ENCODE measurements at places on chromosomes 6 and 20.

DNA sequence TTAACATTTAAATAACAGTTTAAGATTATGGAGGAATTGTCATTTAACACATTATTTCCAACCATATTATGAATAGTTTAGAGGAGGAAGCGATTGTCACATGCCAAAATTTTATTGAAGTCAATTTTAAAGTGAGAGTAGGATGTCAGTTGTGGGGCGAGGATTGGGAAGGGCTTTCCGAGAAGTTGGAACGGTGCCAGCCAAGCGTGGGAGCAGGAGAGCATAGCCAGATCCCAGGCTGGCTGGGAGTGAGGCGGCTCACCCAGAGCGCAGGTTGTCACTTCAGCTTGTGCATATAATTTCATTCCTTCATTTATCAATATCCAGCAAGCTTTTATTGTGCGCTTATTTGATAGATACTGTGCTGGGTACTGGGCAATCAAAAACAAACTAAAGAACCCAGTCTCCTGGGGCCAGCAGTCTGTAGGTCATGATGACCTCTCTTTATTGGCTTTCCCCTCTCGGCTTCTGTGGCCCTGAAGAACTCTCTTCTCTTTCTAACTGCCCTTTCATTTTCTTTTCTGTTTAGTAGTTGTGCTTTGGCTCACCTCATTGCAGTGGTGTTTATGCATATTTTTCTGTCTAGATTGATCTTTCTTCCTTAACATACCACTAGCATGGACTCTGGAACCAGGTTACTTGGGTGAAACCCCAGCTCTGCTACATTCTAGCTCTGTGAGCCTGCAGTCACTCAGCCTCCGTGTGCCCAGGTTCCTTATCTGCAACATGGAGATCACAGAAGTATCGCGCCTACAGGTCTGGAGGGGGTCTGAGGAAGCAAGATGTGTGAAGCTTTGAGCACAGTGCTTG is 6.4 kb downstream of the CEP43 start:
- no peak for DNase-seq

GRCh38 chr6:117947234-117947633 is 40.2 kb downstream of the SLC35F1 start:
- DNase-seq: no peak

DNA sequence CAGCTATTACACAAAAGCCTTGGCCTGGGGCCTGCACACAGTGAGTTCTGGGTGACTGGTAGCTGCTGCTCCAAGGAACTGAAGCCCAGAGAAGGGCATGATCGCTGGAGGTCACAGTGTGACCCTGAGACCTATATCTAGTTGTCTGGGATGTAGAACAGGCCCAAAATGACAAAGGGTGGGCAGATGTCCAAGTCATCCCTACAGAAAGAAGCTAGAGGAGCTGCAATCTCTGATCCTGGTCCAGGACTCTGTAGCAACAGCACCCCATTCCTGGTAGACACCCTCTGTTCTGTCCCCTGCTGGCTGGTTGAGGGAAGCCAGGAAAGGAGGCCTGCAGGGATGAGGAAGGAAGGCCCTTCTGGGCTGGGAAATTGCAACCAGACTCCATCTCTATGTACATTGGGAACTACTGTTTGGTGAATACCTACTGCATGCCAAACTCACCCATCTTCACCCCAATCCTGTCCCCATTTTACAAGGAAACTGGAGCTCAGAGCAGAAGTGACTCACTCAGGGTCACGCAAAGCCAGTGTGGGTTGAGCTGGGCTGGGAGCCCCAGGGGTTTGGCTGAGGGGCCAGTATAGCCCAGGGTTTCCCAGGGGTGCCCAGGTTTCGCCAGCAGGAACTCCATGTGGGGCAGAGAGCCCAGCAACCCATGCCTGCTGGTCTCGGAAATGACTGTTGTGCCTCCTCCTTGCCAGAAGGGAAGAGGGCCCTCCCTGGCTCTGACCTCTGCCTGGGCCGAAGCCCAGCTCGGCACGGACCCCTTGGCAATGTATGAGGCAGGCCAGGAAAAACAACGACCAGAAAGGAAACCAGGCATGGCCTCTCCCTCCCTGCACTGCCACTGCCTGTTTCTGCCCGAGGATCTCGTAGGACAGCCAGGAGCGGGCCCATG is 44.9 kb upstream of the TLDC2 start:
- DNase-seq: no peak

DNA sequence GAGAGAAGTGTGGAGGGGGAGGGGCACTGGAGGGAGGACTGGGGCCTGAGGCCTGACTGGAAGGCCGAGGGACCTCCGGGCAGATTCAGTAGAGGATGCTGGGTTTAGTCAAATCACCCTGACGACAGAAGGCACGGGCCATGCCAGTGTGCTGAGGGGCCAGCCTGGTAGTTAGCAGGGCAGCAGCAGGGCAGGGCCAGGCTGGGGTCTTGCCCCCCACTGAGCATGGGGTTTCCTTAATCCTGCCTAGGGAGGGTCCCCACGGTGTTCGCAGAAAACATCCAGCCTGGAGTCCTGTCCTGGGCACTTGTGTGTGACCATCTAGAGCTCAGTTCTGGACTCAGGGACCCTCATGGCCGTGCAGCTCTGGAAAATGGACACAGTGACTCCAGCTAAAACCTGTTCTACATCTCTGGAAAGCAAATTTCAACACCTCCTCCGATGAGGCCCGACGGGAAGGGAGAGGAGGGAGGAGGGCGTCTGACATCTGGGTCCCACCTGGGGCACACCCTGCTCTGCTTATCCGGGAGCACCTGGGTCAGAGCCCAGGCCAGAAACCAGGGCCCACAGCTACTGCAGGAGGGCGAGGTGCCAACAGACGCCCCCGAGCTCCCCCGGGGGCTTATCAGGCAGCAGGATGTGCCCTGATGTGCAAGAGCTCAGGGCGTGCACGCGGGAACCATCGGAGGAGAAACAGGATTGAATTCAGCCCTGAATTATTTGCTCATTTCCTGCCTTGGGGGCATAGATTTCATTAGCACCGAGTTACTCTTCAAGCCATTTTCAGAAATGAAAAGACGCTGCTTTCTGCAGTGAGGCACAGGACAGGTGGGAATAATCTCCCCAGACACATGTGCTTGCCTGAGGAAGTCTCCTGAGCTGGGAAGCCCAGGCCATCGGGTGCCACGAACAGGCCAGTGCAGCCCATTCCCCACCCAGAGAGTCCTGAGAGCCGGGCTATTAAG is 78.0 kb upstream of the MPC1 start:
- DNase-seq: no peak

- DNase-seq: no peak
Observed at GRCh38 chr20:18822832-18823231, 9.2 kb downstream of the SCP2D1 start.

Data from esophagus squamous epithelium (tissue), 5 donors.